ENCODE measurements at places on chromosomes 2 and 18.

GRCh38 chr2:35973737-35974132 is 381.8 kb upstream of the CRIM1 start:
- no peak for DNase-seq

DNA sequence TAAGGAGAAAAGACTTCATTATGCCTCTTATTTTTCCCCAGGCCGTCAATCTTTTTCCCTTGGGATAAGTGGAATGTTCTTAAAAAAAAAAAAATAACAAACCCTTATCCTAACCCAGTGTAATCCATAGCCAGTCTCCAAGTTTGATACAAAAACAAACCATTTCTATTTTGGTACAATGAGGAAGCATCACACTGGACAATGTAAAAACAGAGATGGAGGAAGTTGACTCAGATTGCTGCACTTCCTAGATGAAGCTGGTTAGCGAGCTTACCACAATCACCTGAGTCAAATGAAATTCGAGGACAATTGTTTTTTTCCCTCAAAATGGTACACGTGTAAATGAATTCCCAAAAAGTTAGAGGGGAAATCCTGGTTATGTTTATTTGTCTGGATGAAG is 259.7 kb downstream of the TCF4 start:
- DNase-seq: peak; percentile 49

DNA sequence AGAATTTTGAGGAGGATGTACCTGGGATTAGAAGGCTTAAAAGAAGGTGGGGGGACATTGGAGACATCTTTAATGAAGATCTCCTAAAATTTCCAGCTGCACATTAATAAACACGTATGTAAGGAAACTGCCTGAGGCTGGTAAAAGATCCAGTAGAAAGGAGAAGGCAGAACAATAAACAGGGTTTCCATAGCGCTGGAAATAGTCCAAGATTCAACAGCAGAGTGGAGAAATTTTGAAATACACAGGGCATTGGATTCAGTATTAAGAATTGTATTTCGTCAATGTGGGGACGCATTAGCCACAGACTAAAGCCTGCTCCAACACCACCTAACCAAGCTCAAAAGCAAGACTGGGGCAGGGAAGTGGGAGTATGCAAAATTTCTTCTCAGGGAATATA is 606.9 kb upstream of the NRXN1 start:
- DNase-seq: no peak

- no peak for DNase-seq
Measured at GRCh38 chr2:104758199-104758620, 95.7 kb upstream of the POU3F3 start.

- peak; percentile 8 for DNase-seq
Measured at GRCh38 chr2:152617456-152618192, 99.6 kb downstream of the PRPF40A start.

GRCh38 chr2:172438741-172439508 is 11.5 kb downstream of the ITGA6 start:
- no peak for DNase-seq

All from MV-4-11 (cell line).